Naive thymus-derived CD4-positive, alpha-beta T cell (primary cell): ENCODE measurements at places on chromosomes 4 and X. TPM values are rescaled to one million over a fixed set of nuclear protein-coding genes. Genes with fewer than 3 reads are reported as not detected.

CNOT6L gene
- 50.5 TPM for polyA plus RNA-seq

SPATA4 gene
- not detected for polyA plus RNA-seq

PDCL2 gene
- not detected for polyA plus RNA-seq

PSAPL1 gene
- not detected for polyA plus RNA-seq

SAGE1 gene
- not detected for polyA plus RNA-seq

TRO gene
- polyA plus RNA-seq = 1.0 TPM

CC2D2A gene
- polyA plus RNA-seq = not detected

SMIM10 gene
- not detected for polyA plus RNA-seq

SPANXN3 gene
- not detected for polyA plus RNA-seq

DNA sequence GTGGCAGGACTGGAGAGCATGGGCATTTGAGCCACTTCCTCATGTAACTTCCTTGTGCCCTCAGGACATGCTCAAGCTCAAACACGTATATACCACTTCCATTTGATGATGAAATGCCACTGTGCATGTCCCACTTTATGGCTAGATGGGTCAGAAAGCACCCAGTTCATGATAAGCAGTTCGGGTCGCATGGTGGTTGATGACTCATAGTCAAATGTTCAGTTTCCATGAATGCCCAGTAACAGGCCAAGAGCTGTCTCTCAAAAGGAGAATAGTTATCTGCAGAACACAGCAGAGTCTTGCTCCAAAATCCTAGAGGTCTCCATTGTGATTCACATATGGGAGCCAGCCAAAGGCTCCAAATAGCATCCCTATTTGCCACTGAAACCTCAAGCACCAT is 48.9 kb upstream of the SPIN3 start:
- H3K4me1 ChIP-seq = no peaks in the 10 kb centered on the region
- no peaks in the 10 kb centered on the region for H3K36me3 ChIP-seq
- H3K27ac ChIP-seq = no peak overlapping the region
- DNase-seq = no peak
- H3K27me3 ChIP-seq = no peaks in the 10 kb centered on the region

GRCh38 chrX:18548996-18549395 is 122.9 kb downstream of the RS1 start:
- no peak overlapping the region for H3K27ac ChIP-seq
- no peak for DNase-seq
- no peaks in the 10 kb centered on the region for H3K27me3 ChIP-seq
- no peaks in the 10 kb centered on the region for H3K36me3 ChIP-seq

GRCh38 chr4:187732524-187732923 is 263.0 kb upstream of the ZFP42 start:
- H3K4me3 ChIP-seq = no peak overlapping the region
- no peaks in the 10 kb centered on the region for H3K27me3 ChIP-seq
- H3K27ac ChIP-seq = no peak overlapping the region

GRCh38 chr4:142725886-142726285 is 120.2 kb downstream of the INPP4B start:
- H3K4me3 ChIP-seq = no peak overlapping the region
- no peaks in the 10 kb centered on the region for H3K4me1 ChIP-seq
- no peak overlapping the region for H3K27ac ChIP-seq

DNA sequence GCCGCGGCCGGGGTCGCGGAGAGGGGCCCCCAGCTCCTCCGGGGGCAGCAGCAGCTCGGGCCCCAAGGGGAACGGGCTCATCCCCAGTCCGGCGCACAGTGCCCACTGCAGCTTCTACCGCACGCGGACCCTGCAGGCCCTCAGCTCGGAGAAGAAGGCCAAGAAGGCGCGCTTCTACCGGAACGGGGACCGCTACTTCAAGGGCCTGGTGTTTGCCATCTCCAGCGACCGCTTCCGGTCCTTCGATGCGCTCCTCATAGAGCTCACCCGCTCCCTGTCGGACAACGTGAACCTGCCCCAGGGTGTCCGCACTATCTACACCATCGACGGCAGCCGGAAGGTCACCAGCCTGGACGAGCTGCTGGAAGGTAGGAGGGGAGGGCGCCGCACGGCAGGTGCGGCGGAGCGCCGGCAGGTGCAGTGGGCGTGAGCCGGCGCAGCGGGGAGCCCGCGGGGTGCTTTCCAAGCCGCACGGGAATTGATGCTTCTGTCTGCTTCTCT is 886 bp downstream of the DCLK2 start:
- no peaks in the 10 kb centered on the region for H3K4me1 ChIP-seq
- no peaks in the 10 kb centered on the region for H3K36me3 ChIP-seq
- no peak overlapping the region for H3K27ac ChIP-seq
- H3K4me3 ChIP-seq = no peak overlapping the region

GRCh38 chrX:125096870-125097269 is 222.8 kb upstream of the TEX13C start:
- no peaks in the 10 kb centered on the region for H3K36me3 ChIP-seq
- H3K4me3 ChIP-seq = no peak overlapping the region
- DNase-seq = no peak
- no peak overlapping the region for H3K27ac ChIP-seq
- H3K27me3 ChIP-seq = no peaks in the 10 kb centered on the region

- H3K27ac ChIP-seq = no peak overlapping the region
- no peaks in the 10 kb centered on the region for H3K4me1 ChIP-seq
- no peaks in the 10 kb centered on the region for H3K36me3 ChIP-seq
- no peak overlapping the region for H3K4me3 ChIP-seq
These were observed 25.5 kb downstream of the FAM120C start for GRCh38 chrX:54157561-54157960.

DNA sequence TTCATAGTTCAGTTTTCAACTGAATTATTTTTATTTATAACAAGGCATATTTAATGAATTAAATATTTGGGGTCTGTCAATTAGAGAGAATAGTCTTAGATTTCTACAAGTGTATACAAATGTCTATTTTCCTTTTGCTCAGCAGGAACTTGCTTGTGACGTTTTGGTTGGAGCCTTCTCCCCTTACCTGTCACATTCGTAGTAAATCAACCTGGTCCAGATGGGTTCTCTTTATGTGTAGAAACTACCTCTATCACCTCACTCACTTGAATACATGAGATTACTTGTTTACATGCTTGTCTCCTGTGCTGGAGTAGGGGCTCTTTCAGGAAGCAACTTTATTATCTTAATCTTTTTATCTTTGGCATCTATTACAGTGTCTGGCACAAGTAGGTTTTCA is 938.3 kb upstream of the IGFBP7 start:
- no peaks in the 10 kb centered on the region for H3K36me3 ChIP-seq
- DNase-seq = no peak
- H3K4me3 ChIP-seq = no peak overlapping the region
- H3K4me1 ChIP-seq = no peaks in the 10 kb centered on the region
- no peaks in the 10 kb centered on the region for H3K27me3 ChIP-seq

- no peaks in the 10 kb centered on the region for H3K27me3 ChIP-seq
- H3K4me3 ChIP-seq = no peak overlapping the region
- no peaks in the 10 kb centered on the region for H3K36me3 ChIP-seq
- no peak overlapping the region for H3K27ac ChIP-seq
- H3K4me1 ChIP-seq = no peaks in the 10 kb centered on the region
These were observed 119.3 kb downstream of the ZNF330 start for GRCh38 chr4:141339966-141340365.

DNA sequence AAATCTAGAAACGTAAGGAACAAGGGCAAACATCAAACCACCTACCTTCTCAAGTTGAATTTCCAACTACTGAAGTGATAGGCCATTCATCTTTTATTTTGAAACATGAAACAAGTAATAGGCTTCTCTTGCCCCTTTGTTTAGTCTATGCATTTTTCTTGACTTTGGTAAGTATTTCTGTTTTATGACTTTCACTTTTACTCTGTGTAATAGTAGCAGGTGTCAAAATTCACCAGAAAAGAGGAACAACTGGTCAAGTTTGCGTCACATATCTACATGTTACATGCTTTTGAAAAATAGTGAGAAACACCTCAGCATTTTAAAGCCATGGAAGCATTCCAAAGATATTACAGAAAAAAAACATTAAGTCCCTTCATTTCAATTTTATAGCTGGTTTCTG is 157.1 kb upstream of the FTHL17 start:
- H3K4me3 ChIP-seq = no peak overlapping the region
- no peaks in the 10 kb centered on the region for H3K27me3 ChIP-seq
- DNase-seq = no peak

DNA sequence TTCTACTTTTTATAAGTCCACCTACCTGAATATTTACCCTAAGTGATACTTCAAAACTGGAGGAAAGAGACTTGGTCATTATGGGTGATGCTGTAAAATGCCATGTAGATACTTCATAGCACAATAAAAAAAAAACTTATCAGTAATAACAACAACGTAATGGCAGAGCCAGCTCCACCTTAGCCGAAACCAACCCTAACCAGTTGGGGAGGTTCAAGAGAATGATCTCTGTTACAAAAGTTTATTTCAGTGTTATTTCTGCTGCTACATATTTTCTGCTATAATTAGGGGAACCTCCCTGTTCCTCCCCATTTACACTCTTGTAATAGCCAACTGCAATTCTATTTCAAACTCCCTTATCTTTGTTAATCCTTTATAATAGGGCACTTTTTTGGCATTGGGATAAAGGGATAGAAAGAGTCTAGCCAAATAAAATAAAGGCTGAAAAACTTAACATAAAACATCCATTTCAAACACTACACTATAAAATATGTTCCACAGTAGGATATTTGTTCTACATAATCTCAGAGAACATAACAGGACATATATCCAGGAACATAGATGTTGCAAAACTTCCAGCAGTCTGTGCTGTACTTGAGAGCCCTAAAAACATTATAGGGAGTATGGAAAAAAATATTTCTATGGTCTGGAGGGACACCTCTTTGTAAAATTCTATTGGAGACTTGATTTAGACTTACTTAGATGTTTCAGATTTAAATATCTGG is 138.7 kb upstream of the POF1B start:
- no peaks in the 10 kb centered on the region for H3K36me3 ChIP-seq
- DNase-seq = no peak
- no peaks in the 10 kb centered on the region for H3K4me1 ChIP-seq
- H3K27ac ChIP-seq = no peak overlapping the region
- H3K27me3 ChIP-seq = no peaks in the 10 kb centered on the region

DNA sequence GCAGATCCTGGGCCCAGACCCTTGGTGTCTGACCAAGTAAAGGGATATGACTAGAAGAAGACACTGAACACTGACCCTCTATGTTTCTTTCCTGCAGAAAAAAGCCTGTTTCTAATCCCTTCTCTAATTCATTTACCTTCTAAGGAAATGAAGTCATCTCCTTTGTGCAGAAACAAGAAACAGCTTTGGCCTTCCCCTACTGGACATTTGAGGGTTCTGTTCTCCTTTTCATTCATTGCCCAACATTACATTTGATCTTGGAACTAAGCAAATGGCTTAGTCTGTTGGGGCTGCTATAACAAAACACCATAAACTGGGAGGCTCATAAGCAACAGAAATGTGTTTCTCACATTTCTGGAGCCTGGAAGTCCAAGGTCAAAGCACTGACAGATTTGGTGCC is 20.0 kb downstream of the HCCS start:
- no peaks in the 10 kb centered on the region for H3K27me3 ChIP-seq
- no peaks in the 10 kb centered on the region for H3K36me3 ChIP-seq
- DNase-seq = no peak
- no peak overlapping the region for H3K27ac ChIP-seq
- H3K4me1 ChIP-seq = no peaks in the 10 kb centered on the region

- H3K27ac ChIP-seq = no peak overlapping the region
- no peak for DNase-seq
- H3K36me3 ChIP-seq = no peaks in the 10 kb centered on the region
These were observed 94.6 kb downstream of the PPP3CA start for GRCh38 chr4:101252721-101253120.

- DNase-seq = no peak
- no peak overlapping the region for H3K27ac ChIP-seq
These were observed 505.7 kb downstream of the ZNF674 start for GRCh38 chrX:46039526-46039925.

DNA sequence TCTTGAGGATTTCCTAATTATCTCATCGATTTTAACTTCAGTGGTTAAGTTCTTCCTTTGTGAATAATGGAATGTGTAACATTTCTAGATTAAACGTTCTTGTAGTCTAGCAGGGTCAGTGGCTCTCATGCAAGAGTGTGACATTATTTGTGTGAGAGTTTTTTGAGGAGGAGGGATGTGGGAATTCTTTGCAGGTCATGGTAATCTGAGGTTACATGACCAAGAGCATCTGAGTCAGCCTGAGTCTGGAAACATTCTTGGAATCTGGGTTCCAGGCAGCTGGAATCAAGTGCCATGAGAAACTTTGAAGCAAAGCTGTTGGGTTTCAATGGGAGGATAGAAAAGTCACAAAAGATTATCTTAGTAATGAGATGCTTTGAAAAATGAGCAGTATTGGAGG is 49.5 kb downstream of the GK start:
- H3K27me3 ChIP-seq = no peaks in the 10 kb centered on the region
- no peaks in the 10 kb centered on the region for H3K4me1 ChIP-seq
- no peak for DNase-seq
- H3K36me3 ChIP-seq = no peaks in the 10 kb centered on the region
- H3K27ac ChIP-seq = no peak overlapping the region

GRCh38 chr4:5082376-5082775 is 31.1 kb downstream of the STK32B start:
- H3K36me3 ChIP-seq = no peaks in the 10 kb centered on the region
- no peaks in the 10 kb centered on the region for H3K27me3 ChIP-seq
- H3K4me3 ChIP-seq = no peak overlapping the region
- H3K27ac ChIP-seq = no peak overlapping the region
- H3K4me1 ChIP-seq = no peaks in the 10 kb centered on the region

GRCh38 chr4:99356992-99357391 is 4.4 kb upstream of the ADH1C start:
- H3K4me1 ChIP-seq = no peaks in the 10 kb centered on the region
- no peak for DNase-seq
- no peak overlapping the region for H3K27ac ChIP-seq
- H3K27me3 ChIP-seq = no peaks in the 10 kb centered on the region
- no peaks in the 10 kb centered on the region for H3K36me3 ChIP-seq
- no peak overlapping the region for H3K4me3 ChIP-seq

DNA sequence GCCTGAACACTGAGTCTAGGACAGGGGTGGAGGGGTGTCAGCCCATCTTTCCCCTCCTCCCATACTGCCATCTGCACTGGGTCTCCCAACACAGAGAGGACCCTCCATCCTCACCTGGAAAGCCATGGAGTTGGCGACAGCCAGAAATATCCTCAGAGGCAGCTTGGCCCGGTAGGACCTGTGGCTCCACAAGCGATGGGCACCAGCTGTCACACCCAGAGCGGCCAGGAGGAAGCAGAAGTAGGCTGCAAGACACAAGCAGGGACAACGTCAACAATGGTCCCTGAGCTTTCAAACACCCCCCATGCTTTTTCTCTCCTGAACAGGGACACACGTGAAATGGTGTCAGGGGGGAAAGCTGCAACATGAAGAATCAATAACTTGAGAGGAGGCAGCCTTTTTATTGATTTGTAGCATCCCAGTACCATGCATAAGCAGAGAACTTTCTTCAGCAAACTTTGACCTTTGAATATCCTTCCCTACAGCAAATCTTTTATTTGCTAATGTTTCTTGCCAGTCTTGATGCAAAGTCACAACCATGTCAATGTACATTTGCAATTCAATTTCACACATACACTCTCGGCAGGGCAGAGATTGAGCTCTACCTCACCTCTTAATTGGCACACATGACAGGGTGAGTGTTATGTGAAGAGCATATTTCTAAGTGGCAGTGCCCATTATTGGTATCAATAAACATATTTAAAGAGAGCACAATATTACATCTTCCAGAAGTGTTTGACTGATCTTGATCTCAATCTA is 93.2 kb downstream of the SCD5 start:
- no peaks in the 10 kb centered on the region for H3K4me1 ChIP-seq
- H3K27ac ChIP-seq = no peak overlapping the region
- no peaks in the 10 kb centered on the region for H3K36me3 ChIP-seq
- DNase-seq = no peak

- H3K27ac ChIP-seq = no peak overlapping the region
- no peaks in the 10 kb centered on the region for H3K27me3 ChIP-seq
- H3K36me3 ChIP-seq = no peaks in the 10 kb centered on the region
These were observed 10.0 kb upstream of the HS6ST2 start for GRCh38 chrX:132968296-132968949.
